ENCODE measurements at places on chromosomes 16 and 17. TPM values are rescaled to one million over a fixed set of nuclear protein-coding genes. Genes with fewer than 3 reads are reported as not detected.

Gene MYH13
- not detected for total RNA-seq

Gene GAS2L2
- 0.11 TPM for total RNA-seq

Gene TP53TG3D
- total RNA-seq, result 0.84 TPM

Gene SLC16A6
- total RNA-seq, result 0.76 TPM

Gene TMED6
- not detected for total RNA-seq

Gene HAS3
- 45.9 TPM for total RNA-seq

Gene QPRT
- 1.4 TPM for total RNA-seq

Gene TBX21
- total RNA-seq, result 0.03 TPM

Gene CDH5
- 0.28 TPM for total RNA-seq

Gene NPIPA8
- total RNA-seq, result 0.87 TPM

Gene GP1BA
- not detected for total RNA-seq

Gene TOX3
- total RNA-seq, result 0.10 TPM

Gene ZNF200
- total RNA-seq, result 8.6 TPM

Gene TMEM204
- total RNA-seq, result not detected

Gene HOXB7
- total RNA-seq, result 32.4 TPM

Gene MRPL28
- 129 TPM for total RNA-seq

Gene TEKT1
- not detected for total RNA-seq

Gene MLX
- total RNA-seq, result 59.8 TPM

Gene PMFBP1
- 0.09 TPM for total RNA-seq

Gene ACADVL
- 407 TPM for total RNA-seq

Gene ANKRD40CL
- not detected for total RNA-seq

Gene TMEM114
- not detected for total RNA-seq

Gene NPW
- 1.2 TPM for total RNA-seq

Gene NAGS
- total RNA-seq, result 0.77 TPM

Gene KRT20
- 0.47 TPM for total RNA-seq

Gene KIF19
- not detected for total RNA-seq

Gene TP53TG3B
- total RNA-seq, result not detected

Gene ESRP2
- 0.05 TPM for total RNA-seq

Gene INCA1
- total RNA-seq, result 1.3 TPM

Gene CCL4
- total RNA-seq, result not detected

Gene FBXO39
- total RNA-seq, result not detected

Gene HSD17B2
- not detected for total RNA-seq

Gene MED9
- 18.2 TPM for total RNA-seq

Gene CBX2
- 17.7 TPM for total RNA-seq

Gene ABCC11
- total RNA-seq, result 0.13 TPM

Gene CFAP97D1
- total RNA-seq, result not detected

Gene STX8
- total RNA-seq, result 77.2 TPM

Gene GAST
- not detected for total RNA-seq

Gene TMEM94
- 41.1 TPM for total RNA-seq

Gene SSTR5
- total RNA-seq, result 0.11 TPM

Gene PARD6A
- total RNA-seq, result 1.7 TPM

Gene KRTAP1-5
- not detected for total RNA-seq

Gene ACAP1
- total RNA-seq, result 3.9 TPM

Gene UBE2O
- 33.3 TPM for total RNA-seq

Gene CAPNS2
- not detected for total RNA-seq

Gene SCO1
- total RNA-seq, result 62.8 TPM

Measured in A549 treated with DMSO at 1 μM for 4 hours (cell line).